ENCODE measurements at places on chromosomes 1 and 21.

DNA sequence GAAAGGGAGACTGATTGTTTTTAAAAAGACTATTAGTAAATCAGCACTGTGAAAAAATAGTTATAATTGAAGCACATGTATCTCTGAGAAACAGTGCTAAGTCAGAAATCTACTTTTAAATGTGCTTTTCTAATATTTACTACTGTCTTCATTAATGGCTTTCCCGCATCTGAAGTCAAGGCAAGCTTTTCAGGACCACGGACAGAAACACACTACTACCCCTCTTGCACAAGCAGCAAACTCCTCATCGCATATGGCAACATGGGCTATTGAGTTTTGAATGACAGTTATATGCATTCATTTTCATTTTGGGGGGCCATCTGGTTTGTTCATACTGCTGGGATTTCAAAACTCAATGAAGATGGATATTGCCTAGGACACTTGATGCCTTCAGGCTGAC, 433.4 kb upstream of the CAMK1G start:
- no peak for DNase-seq

GRCh38 chr1:49448200-49448599, 575.6 kb downstream of the AGBL4 start:
- DNase-seq: no peak

GRCh38 chr21:18244671-18245463, at the start of gene CHODL:
TSS of gene CHODL (plus strand) at chr21:18244833. CDS start at chr21:18245224, 391 bp downstream.
- DNase-seq: no peak

GRCh38 chr1:182875889-182876288, 36.7 kb downstream of the DHX9 start:
- DNase-seq: no peak

GRCh38 chr1:226629210-226629895, 80.8 kb downstream of the STUM start:
- DNase-seq: peak; percentile 37

GRCh38 chr1:50332941-50333594, 90.2 kb downstream of the DMRTA2 start:
- peak; percentile 19 for DNase-seq

Data from CD8-positive, alpha-beta memory T cell (primary cell).